ENCODE measurements at places on chromosomes 2 and 18.

DNA sequence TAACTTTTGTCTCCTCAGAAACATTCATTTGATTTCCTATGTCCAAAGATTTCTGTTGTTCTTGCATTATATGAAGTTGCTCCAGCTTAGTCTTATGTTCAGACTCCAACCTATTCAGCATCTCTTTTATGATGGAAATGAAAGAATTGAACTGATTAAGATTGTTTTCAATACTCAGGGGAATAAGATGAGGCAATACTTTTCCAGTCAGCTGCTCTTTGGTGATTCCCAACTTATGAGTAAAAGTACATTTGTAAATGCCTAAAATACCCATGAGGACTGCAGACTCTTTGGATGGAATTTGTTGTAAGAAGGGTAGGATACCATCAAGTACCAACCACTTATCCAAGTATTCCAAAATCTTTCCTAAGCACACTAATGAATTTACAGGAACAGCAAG, 39.8 kb downstream of the TRAK2 start:
- DNase-seq: no peak

- DNase-seq: no peak
Measured at GRCh38 chr18:22465859-22466457, 48.2 kb upstream of the CTAGE1 start.

DNA sequence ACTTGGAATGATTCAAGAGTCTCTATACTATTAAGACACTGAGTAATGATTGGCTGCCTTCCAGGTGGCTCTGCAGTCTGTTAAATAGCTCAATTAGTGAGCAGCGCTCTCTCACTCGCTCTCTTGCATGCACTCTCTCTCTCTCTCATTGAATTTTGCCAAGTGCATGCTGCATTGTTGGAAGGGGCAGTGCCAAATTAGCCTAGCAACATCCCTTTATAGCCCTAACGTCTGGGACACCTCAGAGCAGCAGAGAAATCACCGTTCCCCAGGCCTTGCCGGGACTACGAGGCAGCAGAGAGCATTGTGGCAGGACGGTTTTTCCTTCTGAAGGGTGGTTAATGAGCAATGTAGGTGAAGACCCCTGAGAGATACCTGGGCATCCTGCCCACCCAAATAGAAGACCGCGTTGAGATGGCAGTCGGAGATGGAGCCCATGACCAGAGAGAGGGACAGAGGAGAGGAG, 447.6 kb upstream of the POU3F3 start:
- DNase-seq: no peak

- DNase-seq: no peak
Measured at GRCh38 chr2:100529900-100530299, 32.9 kb upstream of the PDCL3 start.

GRCh38 chr2:230942371-230942770, 17.3 kb upstream of the GPR55 start:
- DNase-seq: no peak

DNA sequence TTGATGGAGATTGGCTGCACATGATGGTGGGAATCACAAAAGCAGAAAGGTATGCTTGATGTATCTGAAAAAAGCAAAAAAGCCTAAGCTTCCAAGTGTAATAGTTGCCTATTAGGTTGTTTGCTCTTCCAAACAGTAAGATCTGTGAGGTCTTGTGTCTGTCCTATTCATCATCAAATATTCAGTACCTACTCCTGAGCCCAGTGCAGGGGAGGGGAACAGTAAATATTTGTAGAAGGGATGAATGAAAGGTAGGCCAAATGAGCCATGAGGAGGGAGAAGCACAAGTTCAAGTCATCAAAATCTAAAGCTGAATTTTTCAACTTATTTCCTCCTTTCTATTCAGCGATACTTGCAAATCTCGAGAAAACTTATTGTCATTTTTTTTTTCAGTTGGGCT, 153.2 kb upstream of the ETAA1 start:
- DNase-seq: no peak

DNA sequence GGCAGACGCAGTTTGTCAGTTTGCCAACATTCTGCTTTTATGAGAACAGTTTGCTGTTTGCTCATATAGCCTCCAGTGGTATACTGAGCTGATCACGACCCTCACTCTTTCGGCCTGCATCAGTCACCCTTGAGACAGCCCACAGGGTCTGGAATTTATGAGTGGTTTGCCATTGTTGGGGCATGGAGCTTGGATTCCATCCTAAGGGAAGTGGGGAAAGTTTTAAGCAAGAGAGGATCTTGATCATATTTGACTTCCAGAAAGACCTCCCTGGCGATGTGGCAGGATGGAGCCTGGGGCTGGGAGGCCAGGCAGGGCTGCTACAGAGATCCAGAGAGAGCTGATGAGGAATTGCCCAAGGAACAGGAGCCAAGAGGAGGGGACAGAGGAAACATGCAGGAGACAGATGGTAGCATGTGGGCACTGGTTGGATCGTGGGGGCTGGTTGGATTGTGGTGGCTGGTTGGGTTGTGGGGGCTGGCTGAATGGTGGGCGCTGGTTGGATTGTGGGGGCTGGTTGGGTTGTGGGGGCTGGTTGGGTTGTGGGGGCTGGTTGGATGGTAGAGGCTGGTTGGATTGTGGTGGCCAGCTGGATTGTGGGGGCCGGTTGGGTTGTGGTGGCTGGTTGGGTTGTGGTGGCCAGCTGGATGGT, 27.3 kb upstream of the GPR17 start:
- no peak for DNase-seq

DNA sequence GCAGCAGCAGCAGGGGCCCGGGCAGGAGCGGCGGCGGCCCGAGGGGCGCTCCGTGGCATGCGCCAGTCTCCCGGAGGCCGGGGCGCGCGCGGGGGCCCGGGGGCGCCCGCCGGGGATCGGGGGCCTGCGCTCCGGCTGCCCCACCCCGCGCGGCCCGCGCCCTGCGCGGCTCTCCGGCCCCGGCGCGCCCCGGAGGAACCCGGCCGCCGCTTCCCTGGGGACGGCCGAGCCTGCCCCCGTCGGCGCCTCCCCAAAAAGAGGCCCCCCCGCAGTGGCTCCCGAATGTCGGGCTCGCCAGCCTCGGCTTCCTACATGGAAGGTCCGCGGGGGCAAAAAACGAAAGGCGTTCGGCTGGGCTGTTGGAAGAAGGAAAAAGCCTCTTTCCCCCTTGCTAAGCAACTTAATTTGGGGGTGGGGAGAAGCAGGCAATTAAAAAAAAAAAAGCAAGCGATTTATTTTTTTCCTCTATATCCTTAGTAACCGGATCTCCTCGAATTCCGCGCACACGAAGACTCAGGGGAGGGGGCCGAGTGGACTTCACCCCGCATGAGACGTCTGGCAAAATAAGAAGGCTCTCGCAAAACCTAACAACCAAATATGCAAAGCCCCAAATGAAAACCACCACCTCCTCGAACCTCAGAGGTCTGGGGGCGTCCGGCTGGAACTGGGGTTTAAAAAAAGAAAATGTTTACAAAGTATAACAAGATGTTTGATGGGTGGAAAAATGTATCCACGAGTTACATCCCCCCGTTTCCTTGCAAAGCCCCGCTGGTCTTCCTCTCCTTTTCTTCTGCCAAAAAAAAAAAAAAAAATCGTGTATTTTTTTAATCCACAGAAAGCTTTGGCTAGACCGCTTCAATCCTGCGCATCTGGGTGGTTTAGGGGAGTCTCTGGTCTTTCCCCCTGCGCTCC, at the start of gene SMAD7:
Gene SMAD7, minus strand, starts transcription at position 430 of the 912 bp plus-strand sequence. CDS start 541 bp downstream, outside the sequence.
- DNase-seq: no peak

DNA sequence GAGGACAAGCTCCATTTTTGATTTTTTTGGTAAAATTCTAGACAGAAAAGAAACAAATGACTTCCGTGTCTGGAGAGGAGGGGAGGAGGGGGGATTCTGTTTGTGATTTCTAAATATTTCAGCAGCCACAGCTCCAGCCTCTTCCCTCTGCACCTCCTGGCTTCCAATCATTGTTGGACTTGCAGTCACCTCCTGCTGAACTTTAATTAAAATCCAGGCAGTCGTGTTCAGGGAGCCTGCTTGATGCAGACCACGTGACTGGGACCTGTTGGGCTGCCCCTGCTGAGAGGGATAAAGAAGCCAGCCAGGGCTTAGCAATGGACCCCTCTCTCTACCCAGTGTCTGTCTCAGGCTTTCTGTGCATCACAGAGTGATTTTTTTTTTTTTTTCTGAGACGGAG, 115.1 kb downstream of the SH3BP4 start:
- DNase-seq: no peak

- DNase-seq: no peak
Measured at GRCh38 chr18:59661891-59662701, 35.1 kb downstream of the CCBE1 start.

GRCh38 chr2:109466674-109467575, 146.8 kb downstream of the SEPTIN10 start:
- DNase-seq: no peak

DNA sequence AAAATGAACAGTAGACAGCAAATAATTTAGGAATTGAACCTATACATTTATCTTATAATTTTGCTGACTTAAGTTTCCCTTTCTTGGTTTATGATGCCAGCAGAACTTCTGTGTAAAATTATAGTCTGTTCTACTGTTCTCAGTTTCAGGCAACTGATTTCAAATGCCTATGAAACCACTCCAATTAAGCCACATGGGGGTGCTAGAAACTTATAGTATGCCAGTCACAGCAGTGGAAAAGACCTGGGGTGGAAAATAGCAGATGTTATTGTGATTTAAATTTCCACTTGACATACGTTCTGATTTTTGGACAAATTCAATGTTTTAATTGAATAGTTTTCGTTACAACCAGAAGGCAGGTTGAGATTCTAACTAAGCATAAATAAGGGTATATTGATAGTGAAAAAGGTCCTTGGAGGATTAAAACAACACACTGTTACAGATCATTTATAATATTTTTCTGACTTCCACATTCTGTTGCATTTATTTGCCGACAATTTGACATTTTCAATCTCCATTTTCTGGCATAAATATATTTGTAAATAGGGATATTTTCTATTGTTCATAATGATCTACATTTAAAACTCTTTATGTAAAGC, 61.4 kb downstream of the CPS1 start:
- DNase-seq: no peak

DNA sequence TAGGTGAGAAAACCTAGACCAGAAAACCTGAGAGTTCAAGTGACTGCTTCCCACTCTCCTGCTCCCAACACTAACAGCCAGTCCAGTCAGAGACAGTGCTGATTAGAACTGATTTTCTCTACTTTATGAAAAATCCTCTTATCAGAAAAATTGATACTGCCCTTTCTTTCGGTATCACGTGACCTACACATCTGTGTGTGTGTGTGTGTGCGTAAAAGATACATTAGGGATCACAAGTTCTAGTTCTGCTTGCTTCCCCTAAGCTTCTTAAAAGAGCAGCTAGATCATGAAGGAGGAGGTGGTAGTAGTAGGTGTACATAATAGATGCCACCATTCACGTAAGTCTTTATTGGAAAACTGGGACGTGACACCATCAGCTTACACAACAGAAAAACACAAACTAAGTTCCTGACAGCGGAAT, 1.5 kb downstream of the ARL5A start:
- no peak for DNase-seq

- DNase-seq: no peak
Measured at GRCh38 chr2:168030862-168031624, 216.4 kb downstream of the STK39 start.

DNA sequence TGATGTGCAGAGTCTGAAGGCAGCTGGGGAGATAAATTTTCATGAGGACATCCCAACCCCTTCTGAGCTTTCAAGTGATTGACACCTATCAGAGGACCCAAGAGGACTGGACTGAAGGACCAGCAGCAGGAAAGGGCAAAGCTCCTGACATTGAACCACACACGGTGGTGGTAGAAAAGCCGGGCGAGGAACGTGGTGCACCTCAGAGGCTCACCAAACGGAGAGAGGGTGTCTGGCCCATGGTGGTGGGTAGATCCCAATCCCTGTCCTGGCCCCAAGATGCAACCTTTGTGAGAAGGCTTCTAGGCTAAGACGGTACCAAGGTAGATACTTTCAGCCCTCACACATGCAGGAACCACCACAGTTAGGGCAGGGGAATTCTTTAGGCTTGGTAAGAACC, 52.1 kb downstream of the FRZB start:
- DNase-seq: no peak

- no peak for DNase-seq
Measured at GRCh38 chr2:75539955-75540716, 20.6 kb downstream of the EVA1A start.

DNA sequence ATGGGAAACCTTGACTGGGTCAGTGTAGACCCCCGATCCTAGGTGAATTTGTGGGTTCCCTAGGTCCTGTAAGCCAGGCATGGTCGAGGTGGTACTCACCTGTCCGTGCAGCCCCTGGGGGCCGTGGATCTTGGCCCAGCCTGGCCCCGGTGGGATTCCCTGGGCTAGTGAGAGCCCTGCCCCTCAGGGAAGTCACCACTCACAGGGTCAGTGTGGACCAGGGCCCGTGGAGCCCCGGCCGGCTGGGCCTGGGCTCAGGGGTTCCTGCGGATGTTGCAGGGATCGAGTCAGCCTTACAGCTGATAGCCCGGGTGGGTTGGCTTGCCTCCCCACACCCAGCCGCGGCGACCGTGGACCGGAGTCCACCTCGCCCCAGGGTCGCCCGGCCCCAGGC, 528 bp downstream of the ATG9A start:
- DNase-seq: no peak

DNA sequence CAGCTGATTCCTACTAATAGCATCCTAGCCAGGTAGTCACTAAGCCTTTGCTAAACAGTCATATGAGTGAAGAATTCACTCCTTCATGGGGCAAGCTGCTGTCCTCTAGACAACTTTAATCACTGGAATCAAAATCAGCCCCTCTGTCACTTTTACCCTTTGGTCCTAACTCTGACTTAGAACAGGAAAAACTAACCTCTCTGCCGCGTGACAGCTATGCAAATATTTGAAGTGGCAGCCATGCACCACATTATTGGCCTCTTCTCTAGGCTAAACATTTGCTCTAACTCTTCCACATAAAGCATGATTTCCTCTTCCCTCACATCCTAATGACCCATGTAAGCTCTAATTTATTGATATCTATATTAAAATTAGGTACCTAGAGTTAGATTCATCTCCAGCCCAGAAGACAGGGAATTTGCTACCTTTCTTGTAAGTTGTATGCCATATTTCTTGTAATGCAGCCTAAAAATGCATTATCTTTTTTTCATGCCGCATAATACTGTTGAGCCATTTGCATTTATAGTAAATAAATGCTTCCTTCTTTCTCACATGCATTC, 12.8 kb upstream of the ONECUT2 start:
- DNase-seq: no peak

- DNase-seq: no peak
Measured at GRCh38 chr2:29821591-29821990, 99.8 kb downstream of the ALK start.

All from activated CD4-positive, CD25-positive, alpha-beta regulatory T cell treated with anti-CD3 and anti-CD28 coated beads, Interleukin-2, amount 50 U/mL, for 72 hours (primary cell).